ENCODE measurements at places on chromosomes 2 and 18. TPM values are rescaled to one million over a fixed set of nuclear protein-coding genes. Genes with fewer than 3 reads are reported as not detected.

DNA sequence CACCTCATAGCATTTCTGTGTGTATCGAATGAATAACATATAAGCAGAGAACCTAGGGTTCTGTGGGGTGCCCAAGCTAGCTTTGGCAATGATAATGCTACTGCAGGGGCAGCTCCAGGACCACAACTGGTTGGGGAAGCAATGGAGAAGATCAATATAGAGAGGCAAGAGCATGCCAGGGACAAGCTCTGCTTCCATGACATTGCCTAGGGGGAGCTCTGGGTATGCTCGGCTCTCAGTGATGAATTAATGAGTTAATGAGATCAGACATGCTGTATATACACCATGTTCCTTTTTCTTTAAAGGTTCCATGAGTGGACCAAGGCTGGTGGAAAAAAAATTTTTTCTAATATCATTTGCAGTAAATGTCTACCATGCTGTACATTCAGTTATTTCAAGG, 618.4 kb downstream of the BCL11A start:
- DNase-seq, result no peak

- no peak for DNase-seq
Measured at GRCh38 chr2:187168720-187169713, 279.0 kb downstream of the CALCRL start.

The PKDCC gene
- 2.5 TPM for total RNA-seq

- peak; percentile 50 for DNase-seq
Measured at GRCh38 chr2:241905716-241906377, 36.3 kb downstream of the RTP5 start.

DNA sequence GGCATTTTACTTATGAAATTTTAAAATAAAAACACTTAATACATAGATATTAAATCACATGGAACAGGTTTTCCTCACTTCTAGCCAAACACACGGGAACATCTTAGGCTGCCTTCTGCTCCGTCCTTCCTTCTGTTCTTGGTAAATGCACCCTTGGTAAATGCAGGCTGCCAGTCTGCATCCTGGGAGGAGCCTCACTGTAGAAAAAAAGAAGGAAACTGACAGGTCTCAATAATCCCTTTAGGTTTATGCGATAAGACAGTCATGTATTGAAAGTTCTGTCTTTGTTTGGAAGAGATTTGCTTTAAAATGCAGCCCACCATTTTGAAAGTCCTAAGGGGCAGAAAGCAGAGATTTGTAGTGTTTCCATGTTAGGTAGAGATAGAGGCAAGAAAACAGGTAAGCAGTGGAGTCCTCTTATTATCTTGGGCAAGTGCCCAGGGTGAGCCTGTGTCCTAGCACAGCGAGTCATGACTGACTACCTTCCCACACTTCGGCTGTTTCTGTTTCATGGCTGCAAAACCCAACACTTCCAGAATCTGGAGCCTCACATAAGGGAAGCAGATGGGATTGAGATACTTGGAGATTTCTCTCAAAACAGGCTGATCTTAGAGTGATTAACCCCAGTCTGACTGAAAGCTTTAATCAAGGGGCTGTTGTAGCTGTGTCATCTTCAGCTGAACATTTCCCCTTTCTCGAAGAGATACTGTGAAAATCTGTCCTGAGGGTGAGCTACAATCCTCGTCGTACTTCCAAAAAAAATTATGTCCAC, 131.4 kb upstream of the MAP3K20 start:
- DNase-seq, result no peak

GRCh38 chr2:73972846-73973245, 11.9 kb upstream of the TET3 start:
- no peak for DNase-seq

DNA sequence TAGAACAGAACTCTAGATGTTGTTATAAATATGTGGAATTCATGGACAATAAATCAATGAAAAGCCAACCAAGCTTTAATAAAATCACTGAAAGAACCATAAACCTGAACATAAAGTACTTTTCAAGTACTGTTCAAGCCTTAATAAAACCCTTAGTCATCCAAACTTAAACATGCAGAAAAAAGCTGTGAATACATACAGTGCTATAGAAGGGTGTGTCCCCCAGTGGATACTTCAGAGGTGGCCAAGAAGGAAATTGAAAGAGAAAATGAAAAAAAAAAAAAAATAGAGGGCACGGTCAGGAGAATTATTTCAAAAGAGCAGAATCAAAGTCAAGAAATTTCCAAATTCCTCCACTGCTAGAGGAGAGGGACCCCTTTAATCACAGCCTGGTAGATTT, 141.1 kb downstream of the SP100 start:
- DNase-seq, result no peak

The AGXT gene
- total RNA-seq, result 0.80 TPM

DNA sequence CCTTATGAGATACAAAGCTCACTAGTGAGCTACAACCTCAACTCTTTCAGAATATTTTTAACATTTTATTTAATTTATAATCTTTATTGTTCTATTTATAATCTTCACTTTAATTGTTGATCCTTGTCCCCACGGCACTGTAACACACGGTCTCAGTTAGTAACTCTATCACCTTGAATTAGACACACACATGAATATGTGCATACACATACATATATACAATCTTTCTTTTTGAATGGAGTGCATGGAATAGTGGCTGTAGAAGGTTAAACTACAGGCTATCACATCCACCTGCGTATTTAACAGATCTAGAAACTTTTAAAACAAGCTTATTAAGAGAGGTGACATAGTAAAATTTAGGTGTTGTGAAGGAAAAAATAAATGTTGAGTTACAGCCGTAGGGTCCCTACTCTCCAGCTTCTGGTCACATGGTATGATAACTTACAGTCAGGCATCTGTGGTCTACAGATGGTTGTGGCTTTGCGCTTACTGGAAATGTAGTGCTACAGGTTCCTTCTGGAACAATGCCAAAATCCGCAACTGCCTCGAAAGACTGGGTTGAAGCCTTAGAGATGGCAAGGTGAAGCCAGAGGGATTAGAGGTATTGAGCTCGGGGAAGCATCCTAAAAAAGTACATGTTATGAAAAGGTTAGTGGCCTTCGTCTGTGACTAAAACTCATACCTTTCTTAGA, 1324.1 kb upstream of the SLC39A10 start:
- DNase-seq, result no peak

DNA sequence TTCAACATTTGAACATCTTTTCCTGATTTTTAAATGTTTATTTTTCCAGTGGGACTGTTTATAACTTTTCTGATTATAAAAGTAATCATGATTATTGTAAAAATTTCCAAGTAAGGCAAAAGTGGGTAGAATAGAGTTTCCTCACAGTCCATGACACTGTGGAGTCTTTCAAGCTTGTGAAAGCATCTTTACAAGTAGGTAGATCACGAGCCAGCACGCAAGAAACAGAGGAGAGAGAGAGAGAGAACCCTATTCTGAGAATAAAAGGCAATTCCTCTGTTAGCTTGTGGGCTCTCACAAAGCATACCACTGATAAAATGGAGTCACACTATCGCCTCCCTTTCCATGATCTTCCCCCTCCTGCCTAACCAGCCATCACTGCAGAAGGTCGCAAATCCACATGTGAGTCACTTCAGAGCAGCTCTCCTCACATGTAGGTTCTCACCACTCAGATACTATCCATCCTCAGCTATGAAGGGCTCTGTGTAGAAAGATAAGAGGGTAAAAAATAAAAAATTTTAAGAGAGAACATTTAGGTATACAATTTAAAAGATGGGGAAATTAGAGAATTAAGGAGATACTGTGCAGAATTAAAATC, 40.3 kb downstream of the AAK1 start:
- no peak for DNase-seq

The NT5DC4 gene
- not detected for total RNA-seq

DNA sequence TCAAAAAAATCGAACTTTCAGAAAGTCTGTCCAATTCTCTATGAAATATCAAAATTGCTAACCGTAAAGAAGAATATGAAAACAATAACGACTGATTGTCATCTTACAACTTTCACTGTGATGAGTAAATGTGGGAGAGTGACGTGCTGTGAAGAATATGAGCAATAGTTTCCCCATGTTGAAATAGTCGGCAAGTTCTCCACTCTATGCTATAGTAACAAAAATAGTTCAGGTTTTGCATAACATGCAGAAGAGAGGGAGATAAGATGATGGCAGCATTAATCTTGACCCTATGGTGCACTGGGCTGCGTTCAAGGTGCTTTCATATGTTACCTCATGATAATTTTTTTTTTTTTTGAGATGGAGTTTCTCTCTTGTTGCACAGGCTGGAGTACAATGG, 196.8 kb upstream of the CYRIA start:
- no peak for DNase-seq

DNA sequence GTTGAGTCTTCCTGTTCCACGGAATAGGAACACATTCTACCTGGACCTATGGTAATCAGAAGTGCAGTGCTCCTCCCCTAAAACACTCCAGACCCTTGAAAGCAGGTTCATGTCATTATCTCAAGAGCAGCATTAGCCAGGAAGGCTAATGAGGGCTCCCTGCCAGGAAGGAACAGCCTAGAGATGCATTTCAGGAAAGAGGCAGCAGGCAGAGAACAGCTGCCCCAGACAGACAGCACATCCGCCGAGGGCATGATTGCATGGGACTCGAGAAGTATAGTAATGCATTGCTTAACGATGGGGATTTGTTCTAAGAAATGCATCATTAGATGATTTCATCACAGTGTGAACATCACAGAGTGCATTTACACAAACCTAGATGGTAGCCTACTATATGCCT, 171.5 kb downstream of the ALK start:
- no peak for DNase-seq

GRCh38 chr2:198394208-198394607, 589.8 kb downstream of the PLCL1 start:
- no peak for DNase-seq

The SIGLEC15 gene
- total RNA-seq, result not detected

DNA sequence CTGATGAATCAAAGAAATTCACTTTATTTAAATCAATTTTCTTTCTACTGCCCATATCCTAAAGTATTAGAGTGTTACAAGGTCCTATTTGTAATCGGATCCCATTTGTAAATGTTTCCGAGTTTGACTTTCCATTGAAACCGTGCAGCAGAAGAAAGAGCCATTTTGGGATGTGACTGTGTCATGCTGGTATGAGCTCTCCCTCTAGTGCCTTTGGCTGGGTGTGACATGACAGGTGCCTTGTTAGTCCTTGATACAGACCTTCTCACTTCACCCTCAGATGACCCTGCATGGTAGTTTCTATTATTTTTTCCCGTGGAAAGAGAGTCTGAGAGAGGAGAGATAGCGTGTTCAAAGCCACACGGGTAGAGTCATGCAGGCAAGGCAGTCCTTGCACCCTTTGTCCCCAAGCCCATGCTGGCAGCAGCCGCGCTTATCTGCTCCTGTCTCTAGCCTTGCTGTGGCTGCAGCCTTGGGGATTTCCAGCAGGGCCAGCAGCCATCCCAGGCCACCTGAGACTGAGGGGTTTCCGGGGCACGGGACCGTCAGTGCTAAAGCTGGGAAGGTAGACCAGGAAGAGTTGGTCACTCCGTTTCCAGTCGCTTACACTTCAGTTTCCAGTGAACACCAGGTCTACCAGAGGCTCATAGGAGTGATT, 21.4 kb downstream of the CHMP1B start:
- no peak for DNase-seq

The IL1F10 gene
- 16.1 TPM for total RNA-seq

GRCh38 chr2:7438855-7439254, 521.6 kb downstream of the RNF144A start:
- DNase-seq, result no peak

DNA sequence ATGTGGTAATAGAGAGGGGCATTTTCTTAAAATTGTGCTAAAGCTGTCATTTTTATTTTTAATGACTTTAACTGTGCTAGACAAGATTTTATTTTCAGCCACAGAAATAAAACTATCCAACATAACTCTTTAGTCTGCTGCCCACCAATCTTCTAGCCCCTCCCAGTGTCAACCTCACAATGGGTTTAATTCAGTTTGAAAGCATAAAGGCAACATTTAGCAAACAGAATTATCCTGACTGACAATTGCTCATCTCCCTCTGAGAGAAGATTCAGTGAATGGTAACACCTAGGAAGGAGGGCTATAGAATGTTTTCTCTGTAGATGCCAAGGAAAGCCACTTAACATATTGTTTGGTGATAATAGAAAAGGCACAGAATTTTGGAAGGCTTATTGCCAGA, 5.2 kb downstream of the ERMN start:
- no peak for DNase-seq

- peak; percentile 54 for DNase-seq
Measured at GRCh38 chr18:79955302-79956075, 4.0 kb upstream of the SLC66A2 start.

GRCh38 chr2:11310212-11310611, 34.2 kb downstream of the ROCK2 start:
- no peak for DNase-seq

The MAB21L4 gene
- 97.5 TPM for total RNA-seq

DNA sequence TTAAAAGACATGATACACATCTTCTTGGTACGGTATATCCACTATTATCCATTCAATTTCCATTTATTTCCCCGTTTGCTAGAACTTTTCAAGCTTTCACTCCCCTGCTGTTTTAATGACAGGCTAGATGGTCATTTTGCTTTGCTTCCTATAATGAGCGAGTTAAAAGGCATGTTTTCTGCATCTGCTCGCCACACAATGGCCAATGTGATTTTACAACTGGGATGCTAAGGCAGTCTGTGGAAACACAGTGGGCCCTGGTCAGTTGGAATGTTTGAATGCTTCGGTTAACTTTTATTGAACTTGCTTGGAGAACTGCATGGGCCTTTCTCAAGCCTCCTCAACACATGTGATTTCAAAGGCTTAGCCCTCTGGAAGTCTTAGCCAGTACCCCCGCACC, 48.4 kb upstream of the TNP1 start:
- no peak for DNase-seq

- DNase-seq, result no peak
Measured at GRCh38 chr2:223735659-223736244, 101.6 kb downstream of the AP1S3 start.

The DCC gene
- not detected for total RNA-seq

The PELI1 gene
- total RNA-seq, result 63.2 TPM

DNA sequence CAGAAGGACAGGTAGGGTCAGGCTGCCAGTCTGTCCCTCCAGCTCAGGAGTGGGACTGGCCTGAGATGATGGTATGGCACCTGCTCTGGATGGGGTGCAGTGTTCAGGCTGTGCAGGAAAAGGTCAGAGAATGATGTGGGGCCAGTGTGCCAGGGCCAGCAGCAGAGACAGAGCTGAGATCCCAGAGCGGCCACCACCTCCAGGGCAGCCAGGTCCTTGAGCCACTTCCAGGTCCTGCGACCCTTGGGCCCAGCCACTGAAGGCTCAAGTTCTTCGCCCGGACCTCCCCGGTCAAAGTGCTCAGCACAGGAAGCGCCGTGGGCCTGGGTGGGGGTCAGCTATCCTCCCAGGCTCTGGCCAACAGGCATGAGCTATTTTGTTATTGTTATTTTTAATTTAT, 12.1 kb upstream of the ARMC9 start:
- DNase-seq, result peak; percentile 44

The LONRF2 gene
- 2.2 TPM for total RNA-seq

- no peak for DNase-seq
Measured at GRCh38 chr2:181052523-181052891, 72.1 kb downstream of the UBE2E3 start.
